ENCODE measurements at places on chromosomes 7 and 10.

- no peak overlapping the region for H3K27ac ChIP-seq
- H3K36me3 ChIP-seq: no peaks in the 10 kb centered on the region
- no peaks in the 10 kb centered on the region for H3K27me3 ChIP-seq
- DNase-seq: no peak
These were observed 509.5 kb downstream of the PLXNA4 start for GRCh38 chr7:132066761-132067171.

DNA sequence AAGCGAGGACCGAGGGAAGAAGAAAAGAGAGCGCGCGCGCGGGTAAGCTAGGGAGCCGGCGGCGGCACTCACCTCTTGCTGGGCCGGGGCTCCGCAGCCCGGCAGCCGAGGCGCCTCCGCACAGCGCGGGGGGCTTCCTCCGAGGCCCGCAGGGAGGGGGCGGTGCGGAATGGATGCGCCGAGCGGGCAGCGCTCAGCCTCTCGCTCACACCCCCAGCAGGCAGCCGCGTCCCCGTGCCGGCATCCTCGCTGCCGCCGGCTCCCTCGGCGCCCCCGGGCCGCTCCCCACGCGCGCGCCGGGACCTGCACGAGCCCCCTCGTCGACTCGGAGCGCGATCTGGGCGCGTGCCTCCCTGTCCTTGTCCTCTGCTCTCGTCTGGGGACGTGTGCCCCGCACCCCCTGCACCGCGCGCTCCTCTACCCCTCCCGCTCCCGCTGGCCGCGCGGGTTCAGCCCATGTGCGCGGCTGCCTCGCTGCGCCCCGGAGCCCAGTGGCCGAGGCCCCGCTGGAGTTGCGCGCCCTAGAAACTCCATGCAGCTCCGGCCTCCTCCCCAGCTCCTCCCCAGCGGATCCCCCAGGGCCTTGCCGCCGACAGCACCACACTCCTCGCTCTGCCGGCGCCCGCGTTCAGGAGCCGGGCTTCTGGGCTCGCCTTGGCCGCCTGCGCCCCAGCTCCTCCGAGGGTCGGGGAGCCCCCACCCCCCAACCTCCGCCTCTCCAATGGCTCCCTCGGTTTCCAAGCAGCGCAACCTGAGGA is 75.3 kb downstream of the CALN1 start:
- no peak overlapping the region for H3K27ac ChIP-seq
- no peak overlapping the region for H3K4me3 ChIP-seq
- peaks cover 60% of the 10 kb centered on the region for H3K27me3 ChIP-seq
- no peaks in the 10 kb centered on the region for H3K4me1 ChIP-seq
- DNase-seq: peak; percentile 37

DNA sequence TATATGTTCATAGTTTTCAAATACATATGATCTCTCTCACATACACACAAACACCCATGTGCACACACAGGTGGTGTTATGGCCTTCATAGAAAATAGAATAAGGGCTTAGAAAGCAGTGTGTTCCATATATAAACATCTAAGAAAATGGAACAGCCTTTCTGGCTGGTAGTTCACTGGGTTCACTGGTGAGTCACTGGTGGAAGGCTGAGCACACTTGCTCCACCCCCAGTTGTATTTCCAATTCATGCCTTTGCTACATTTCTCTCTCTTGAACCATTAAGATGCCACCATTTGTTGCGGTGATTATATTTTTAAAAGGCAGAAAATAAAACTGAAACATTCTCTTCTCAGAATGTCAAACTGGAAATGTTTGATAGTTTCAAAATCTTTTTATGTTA is 252.1 kb downstream of the GLI3 start:
- H3K4me1 ChIP-seq: peaks cover 17% of the 10 kb centered on the region
- H3K27ac ChIP-seq: no peak overlapping the region
- no peaks in the 10 kb centered on the region for H3K27me3 ChIP-seq
- H3K4me3 ChIP-seq: no peak overlapping the region

GRCh38 chr7:15560968-15561367 is 847 bp downstream of the AGMO start:
- no peaks in the 10 kb centered on the region for H3K27me3 ChIP-seq
- H3K27ac ChIP-seq: no peak overlapping the region
- no peak overlapping the region for H3K4me3 ChIP-seq
- DNase-seq: no peak

DNA sequence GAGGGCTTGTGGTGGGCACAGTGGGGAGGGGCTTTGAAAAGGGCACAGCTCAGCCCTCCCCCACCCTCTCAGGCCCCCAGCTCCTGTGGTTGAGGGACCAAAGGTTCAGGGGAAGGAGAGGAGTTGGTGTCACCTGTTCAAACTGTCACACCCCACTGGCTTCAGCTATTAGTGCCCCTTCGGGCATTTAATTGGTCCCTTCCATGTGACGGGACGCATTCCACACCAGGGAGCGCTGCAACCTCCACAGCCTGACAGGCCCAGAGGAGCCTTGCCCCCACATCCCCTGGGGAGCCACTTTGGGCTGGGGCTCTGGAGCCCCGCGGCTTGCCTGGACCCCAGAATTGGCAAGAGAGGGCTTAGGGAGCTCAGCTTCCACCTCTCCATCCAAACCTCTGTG is 75.7 kb downstream of the C10orf105 start:
- H3K36me3 ChIP-seq: no peaks in the 10 kb centered on the region
- DNase-seq: no peak
- no peaks in the 10 kb centered on the region for H3K4me1 ChIP-seq

- H3K4me1 ChIP-seq: peaks cover 16% of the 10 kb centered on the region
- H3K4me3 ChIP-seq: no peak overlapping the region
- H3K27ac ChIP-seq: no peak overlapping the region
- H3K36me3 ChIP-seq: no peaks in the 10 kb centered on the region
- no peaks in the 10 kb centered on the region for H3K27me3 ChIP-seq
- DNase-seq: no peak
These were observed 99.1 kb upstream of the JCAD start for GRCh38 chr10:30158325-30158960.

- H3K27ac ChIP-seq: no peak overlapping the region
- no peak for DNase-seq
- no peaks in the 10 kb centered on the region for H3K4me1 ChIP-seq
- no peaks in the 10 kb centered on the region for H3K27me3 ChIP-seq
- no peaks in the 10 kb centered on the region for H3K36me3 ChIP-seq
These were observed 49.8 kb downstream of the PLCE1 start for GRCh38 chr10:94043431-94043990.

- H3K27me3 ChIP-seq: no peaks in the 10 kb centered on the region
- DNase-seq: no peak
- peak overlapping the region; percentile 93 for H3K4me3 ChIP-seq
- H3K4me1 ChIP-seq: peaks cover 41% of the 10 kb centered on the region
These were observed 547 bp downstream of the DDIT4 start for GRCh38 chr10:72274213-72274729.

DNA sequence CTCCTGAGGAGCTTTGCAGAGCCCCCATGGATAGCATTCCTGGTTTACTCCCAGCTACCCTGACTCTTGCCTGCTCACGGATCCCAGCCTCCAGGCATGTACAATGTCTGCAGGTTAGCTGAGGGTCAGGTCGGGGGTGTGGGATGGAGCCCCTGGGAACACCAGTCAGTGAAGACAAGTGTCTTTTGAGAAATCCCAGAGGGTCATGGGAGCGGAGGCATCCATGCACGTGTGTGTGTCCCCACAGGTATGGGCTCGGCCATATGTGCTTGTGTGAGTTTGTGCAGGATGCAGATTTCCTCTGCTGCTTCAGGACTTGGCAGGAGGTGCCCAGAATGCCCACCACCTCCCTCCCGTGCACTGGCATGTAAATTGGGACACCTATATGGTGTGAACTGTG is 28.3 kb upstream of the EN2 start:
- H3K4me3 ChIP-seq: no peak overlapping the region
- no peaks in the 10 kb centered on the region for H3K36me3 ChIP-seq

DNA sequence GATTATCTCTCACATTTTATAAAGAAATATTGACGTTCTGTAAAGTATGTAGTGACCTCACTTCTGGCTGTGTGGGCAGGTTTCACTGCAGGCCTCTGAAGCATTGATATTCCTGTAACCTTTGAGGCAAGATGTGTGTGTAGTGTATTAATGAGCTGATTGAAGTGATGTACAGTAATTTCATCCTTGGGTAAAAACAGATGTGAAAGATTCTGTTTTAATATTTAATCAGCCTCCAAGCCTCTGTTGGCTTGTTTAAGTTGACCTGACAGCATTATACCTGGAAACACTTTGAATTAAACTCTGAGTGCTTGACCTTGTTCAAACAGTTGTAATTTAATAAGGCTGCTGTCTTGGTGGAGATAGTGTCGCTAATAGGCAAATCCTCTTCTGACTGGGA is 74.9 kb downstream of the KAT6B start:
- no peaks in the 10 kb centered on the region for H3K36me3 ChIP-seq
- no peak overlapping the region for H3K27ac ChIP-seq
- DNase-seq: no peak
- no peaks in the 10 kb centered on the region for H3K27me3 ChIP-seq
- H3K4me1 ChIP-seq: peaks cover 10% of the 10 kb centered on the region

All from neuronal stem cell (in vitro differentiated cells).